ENCODE measurements at places on chromosomes 13 and 19.
A peak's percentile ranks its signal among the peaks of the same experiment; 100 is the strongest.

- no peak for DNase-seq
These were observed 454.5 kb downstream of the SUCLA2 start for GRCh38 chr13:47546391-47547225.

DNA sequence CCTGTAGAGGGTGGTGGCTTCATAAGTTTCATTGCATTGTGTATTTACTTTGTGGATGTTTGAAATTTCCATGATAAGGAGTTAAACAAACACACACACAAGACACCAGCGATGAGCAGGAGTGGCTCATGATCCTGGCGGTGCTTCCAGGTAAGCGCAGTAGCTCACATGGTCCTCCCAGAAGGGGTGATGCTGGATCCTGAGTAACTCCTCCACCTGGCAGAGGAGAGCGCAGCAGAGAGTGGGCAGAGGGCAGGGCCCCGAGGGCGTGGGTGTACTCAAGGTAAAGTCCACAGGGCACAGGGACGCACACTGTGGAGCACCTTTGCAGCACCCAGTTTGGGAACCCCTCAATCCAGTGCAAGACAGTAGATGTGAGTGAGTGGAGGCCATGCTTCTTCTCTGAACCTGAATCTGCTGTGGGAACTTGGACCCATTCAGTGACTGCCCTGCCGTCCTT is 54.0 kb downstream of the RFX2 start:
- DNase-seq = no peak

DNA sequence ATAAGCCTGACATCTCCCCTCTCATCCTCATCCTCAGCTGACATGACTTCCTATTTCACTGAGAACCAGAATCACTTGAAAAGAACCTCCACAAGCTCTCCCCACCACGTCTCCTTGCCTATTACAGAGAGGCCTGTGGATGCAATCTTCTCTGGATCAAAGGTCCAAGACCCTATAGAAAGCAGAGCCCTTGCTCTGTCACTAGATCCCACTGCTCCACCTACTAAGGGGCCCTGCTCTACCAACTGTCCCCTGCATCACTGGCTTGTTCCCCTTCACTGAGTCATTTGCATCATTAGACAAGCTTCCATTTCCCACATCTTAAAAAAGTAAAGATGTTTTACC is 40.8 kb downstream of the RCBTB2 start:
- no peak for DNase-seq

GRCh38 chr19:51186323-51186722 is 38.6 kb upstream of the CD33 start:
- no peak for DNase-seq

GRCh38 chr19:461721-462551 is 1.1 kb upstream of the SHC2 start:
- no peak for DNase-seq

GRCh38 chr19:38062959-38063761 is 156.2 kb downstream of the SIPA1L3 start:
- DNase-seq = no peak

- DNase-seq = no peak
These were observed 689 bp downstream of the DCUN1D2 start for GRCh38 chr13:113489549-113490495.

- DNase-seq = no peak
These were observed 10.5 kb upstream of the NTN5 start for GRCh38 chr19:48683349-48683748.

GRCh38 chr19:15124572-15125231 is 17.5 kb downstream of the SYDE1 start:
- no peak for DNase-seq

- DNase-seq = no peak
These were observed 4.0 kb upstream of the HCN2 start for GRCh38 chr19:585551-586110.

- no peak for DNase-seq
These were observed at the start of gene ZNF835 for GRCh38 chr19:56671613-56671994. ZNF835 (minus strand) TSS chr19:56671757; CDS start chr19:56665198, 6,559 bp downstream.

DNA sequence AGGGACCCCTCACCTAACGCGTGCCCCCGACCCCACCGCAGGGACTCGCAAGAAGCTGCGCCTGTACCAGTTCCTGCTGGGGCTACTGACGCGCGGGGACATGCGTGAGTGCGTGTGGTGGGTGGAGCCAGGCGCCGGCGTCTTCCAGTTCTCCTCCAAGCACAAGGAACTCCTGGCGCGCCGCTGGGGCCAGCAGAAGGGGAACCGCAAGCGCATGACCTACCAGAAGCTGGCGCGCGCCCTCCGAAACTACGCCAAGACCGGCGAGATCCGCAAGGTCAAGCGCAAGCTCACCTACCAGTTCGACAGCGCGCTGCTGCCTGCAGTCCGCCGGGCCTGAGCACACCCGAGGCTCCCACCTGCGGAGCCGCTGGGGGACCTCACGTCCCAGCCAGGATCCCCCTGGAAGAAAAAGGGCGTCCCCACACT is 4.7 kb upstream of the MYBPC2 start:
- DNase-seq = peak; percentile 11

DNA sequence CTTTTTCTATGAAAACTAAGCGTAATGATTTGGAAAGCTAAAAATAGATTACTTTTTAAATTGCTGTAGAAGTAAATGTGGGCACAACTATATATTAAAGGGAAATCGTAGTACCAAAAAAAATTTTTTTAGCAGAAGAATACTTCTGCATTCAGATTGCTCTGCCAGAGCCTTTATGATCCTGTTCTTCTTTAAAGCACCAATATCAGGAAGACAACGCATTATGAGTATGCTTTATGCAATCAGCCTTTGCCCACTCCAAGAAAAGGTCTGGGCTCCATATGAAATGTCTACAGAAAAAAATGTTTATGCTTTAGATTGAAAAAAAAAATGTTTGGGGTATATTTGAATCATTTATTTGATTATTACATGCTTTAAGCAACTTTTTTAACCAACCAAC is 137.4 kb downstream of the DIAPH3 start:
- DNase-seq = no peak

DNA sequence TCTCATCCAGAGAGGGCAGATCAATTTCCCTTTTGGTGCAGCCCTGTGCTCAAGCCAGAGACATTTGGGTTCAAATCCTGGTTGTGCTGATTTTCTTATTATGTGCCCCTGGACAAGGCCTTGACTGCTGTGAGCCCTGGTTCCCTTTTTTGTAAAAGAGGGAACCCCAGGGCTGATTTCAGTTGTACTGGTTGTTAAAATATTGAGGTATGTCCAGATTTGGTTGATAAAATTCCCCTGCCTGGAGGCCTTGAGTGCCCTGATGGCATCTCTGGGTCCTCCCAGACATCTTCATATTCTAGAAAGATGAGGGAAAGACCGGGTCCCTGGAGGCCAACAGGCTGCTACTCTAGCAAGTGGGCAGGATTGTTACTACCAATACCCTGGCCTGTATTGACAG is 14.4 kb upstream of the PLAUR start:
- no peak for DNase-seq

DNA sequence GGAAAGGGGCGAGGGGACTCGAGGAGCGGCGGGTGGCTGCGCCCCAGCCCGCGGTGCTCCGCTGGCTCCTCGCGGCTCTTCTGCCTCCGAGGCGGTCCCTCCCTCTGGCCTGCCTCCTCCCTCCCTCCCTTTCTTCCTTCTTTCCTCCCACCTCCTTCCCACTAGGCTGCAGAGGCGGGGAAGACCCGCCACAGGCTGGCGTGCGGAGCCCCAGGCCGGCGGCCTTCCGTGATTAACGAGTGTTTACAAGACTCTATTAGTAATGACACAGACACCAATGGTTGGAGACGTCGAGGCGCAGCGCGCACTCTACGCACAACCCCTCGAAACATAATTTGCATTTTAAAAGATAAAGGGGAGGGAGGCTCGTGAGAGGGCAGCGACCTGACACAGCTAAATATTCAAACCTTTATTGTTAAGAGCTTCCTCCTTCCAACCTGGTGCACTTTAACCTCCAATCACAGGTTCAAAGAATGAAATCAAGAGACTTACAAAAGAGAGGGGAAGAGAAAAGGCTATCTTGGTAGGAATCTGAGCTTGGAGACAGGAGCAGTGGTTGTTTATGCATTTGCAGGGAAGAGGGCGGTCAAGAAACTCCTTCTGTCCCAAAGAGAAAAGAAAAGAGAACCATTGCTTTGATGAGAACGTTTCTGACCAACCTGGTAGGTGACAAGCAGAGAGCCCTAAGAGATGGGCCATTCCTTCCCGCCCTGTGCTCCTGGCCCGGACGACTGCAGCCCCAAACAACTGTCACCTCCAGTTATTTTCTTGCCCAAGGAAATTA is at the start of gene CDX2:
Gene CDX2, minus strand, starts transcription at position 234 of the 784 bp plus-strand sequence. CDS start 309 bp downstream, outside the sequence.
- DNase-seq = no peak

DNA sequence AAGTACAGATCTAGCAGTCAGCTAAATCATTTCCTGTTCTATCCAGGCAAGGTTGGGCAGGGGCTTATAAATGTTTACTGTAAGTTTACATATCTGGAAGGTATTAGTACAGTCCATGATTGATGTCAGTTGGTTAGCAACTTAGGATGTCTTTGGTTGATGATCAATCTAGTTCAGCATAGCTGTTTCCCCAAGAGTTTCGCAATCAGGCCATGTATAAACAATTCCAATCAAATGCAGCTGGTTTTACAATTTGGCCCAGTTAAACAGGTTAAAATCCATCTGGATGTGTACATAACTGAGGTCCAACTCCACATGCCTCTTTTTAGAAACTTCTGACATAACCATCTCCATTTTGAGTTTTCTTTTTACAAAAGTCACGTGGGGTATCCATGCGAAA is 6.9 kb downstream of the ZNF221 start:
- peak; percentile 80 for DNase-seq

DNA sequence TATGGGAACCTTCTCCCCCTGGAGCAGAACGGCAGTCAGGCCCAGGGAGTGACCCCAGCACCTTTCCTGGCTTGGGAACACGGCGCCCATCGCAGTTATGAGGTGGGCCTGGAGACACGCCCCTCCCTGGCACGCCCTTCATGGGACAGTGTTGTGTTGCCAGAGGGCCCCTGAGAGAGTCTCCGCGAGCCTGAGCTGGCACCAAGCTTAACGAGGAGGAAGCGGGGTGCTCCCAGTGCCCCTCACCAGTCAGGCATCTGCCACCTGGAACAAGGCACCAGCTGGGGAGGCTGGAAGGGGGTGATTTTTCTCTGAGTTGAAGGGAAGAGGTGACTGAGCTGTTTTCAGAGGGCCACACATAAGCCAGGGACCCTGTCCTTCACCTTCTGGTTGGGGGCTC is 180.6 kb downstream of the KDM4B start:
- no peak for DNase-seq

- no peak for DNase-seq
These were observed 549.6 kb downstream of the FGF9 start for GRCh38 chr13:22220151-22221135.

DNA sequence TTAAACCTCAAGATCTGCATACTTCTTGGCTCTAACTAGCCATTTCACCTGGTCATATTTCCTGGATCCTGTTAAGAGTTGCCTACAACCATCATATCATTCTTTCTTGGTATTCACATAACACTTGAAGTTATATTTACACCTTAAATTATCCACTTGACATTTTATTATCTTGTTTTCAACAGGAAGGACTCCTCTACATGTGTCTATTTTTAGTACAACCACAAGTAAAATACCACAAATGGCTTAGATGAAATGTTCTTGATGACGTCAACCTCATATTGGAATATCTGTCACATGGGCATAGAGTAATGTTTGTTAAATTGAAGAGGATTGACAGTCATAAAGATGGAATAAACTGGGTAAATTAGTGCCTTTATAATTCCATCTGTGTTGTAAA is 9.4 kb downstream of the PCDH20 start:
- DNase-seq = no peak

GRCh38 chr13:50133358-50133953 is 118.2 kb downstream of the KCNRG start:
- DNase-seq = no peak

- no peak for DNase-seq
These were observed 3.3 kb downstream of the ISYNA1 start for GRCh38 chr19:18434411-18435175.

DNA sequence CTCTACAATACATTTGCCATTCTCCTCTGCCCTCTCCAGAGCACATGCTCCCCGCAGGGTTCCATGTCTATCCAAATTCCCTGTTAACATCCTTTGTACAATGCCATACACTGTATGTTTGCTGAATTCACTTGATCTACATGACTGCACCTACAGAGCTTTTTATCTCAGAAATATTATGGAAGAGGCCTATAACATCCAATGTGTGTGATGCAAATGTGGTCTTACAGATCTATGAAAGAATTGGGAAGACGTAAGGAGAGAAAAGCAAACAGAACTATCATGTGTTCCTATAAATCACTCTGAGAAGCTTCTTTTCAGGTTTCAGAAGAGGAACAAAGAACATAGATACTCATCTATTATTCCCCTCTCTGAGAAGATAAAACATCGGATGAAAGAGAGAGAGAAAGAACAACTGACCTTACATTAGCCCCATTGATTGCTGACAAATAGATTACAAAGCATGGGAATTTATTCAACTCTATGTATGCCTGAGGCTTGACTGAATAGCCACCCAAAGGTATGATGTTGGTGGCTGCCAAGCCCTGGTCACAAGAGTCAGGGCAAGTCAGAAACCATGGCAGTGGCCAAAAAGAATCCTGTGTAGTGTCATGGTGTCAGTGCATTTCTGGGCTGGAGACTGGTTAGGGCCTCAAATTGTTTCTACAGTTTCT is 425.2 kb downstream of the FOXO1 start:
- no peak for DNase-seq

- no peak for DNase-seq
These were observed 34.4 kb downstream of the AP1M1 start for GRCh38 chr19:16232127-16232526.

GRCh38 chr13:27264648-27265047 is 6.0 kb upstream of the RASL11A start:
- no peak for DNase-seq

- no peak for DNase-seq
These were observed 8.7 kb upstream of the KCNRG start for GRCh38 chr13:50006426-50007135.

DNA sequence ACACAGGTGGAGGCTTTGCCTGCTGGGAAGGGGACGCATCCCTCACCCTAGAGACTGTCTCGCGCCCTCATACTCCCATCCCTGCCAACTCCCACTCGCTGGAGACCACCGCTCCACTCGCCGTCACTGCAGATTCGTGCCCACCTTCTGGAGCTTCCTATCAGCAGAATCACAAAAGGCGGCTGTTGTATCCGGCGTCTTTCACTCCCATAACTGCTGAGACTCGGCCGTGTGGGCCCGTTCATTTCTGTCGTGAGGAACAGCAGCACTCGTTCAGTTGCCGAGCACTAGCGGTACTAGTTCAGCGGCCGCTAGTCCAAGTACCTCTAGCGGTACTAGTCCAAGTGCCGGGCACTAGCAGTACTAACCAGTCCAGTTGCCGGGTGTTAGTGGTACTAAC is 124.6 kb upstream of the MCF2L start:
- DNase-seq = no peak

DNA sequence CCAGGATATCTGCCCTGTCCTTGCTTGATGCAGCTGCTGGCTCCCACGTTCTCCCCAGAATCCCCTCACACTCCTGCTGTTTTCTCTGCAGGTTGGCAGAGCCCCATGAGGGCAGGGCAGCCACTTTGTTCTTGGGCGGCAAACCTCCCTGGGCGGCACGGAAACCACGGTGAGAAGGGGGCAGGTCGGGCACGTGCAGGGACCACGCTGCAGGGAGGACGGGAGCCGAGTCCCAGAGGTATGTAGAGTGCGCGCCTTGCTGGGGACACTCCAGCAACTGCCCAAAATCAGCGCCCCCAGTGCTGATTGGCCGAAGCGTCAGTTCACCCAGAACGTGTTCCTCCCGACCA is 30.3 kb upstream of the MIER2 start:
- no peak for DNase-seq

GRCh38 chr19:403221-404027 is 5.5 kb downstream of the C2CD4C start:
- no peak for DNase-seq

GRCh38 chr13:71316792-71317363 is 550.1 kb downstream of the DACH1 start:
- DNase-seq = no peak

- no peak for DNase-seq
These were observed 13.2 kb upstream of the PSPC1 start for GRCh38 chr13:19795956-19796355.
